Epithelial cell of prostate (primary cell): ENCODE measurements at places on chromosomes 2 and 18.
A peak's percentile ranks its signal among the peaks of the same experiment; 100 is the strongest.

DNA sequence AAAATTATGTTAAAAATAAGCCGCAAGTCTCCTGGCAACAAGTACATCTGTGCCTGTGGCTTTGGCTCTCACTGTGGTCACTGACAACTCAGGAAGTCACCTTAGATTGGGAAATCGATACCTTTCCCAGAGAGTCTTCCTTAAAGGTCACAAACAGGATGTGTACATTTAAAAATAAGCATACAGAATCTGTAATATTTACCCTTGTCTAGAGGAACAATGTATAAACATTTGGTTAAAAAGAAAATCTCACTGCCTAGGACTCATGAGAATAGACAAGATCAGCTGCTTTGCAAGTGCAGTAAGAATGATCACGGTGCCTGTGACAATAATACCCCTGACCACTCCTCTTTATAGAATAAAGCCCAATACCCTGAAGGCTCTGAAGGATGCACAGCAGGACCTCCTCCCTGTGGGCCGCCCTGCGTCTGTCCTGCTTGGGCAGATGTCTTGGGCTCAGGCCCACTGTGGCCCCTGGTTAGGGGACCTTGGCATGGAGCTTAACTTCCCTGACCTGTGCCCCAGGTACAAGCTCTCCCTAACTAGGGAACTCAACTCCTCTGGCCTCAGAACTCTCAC lies 98.0 kb upstream of the MGAT4A start:
- DNase-seq: no peak

GRCh38 chr2:85678377-85678776 lies 10.4 kb upstream of the SFTPB start:
- no peak for DNase-seq

GRCh38 chr2:157804355-157804754 lies 71.8 kb downstream of the ACVR1 start:
- no peak for DNase-seq

- no peak for DNase-seq
Measured at GRCh38 chr2:140173790-140174189, 1393.6 kb upstream of the NXPH2 start.

- no peak for DNase-seq
Measured at GRCh38 chr2:132422736-132423135, 6.1 kb downstream of the GPR39 start.

DNA sequence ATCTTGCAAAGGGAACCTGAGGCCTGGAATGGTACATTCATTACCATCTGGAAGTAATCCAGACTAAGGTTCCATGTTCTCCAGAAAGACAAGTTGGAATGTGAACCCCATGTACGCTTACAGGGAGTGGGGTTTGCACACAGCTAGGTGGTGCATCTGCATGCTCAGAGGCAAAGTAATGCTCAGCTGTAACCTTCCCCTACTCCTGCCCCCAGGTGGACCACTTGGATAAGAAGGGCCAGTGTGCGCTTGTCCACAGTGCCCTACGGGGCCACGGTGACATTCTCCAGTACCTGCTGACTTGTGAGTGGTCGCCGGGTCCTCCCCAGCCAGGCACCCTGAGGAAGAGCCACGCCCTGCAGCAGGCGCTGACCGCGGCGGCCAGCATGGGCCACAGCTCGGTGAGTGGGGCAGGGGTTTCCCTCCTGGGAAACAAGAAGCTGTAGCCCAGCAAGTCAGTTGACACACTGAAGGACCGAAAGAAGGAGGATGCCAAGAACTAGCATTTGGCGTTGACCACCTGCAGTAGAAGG lies 90.0 kb downstream of the WDSUB1 start:
- DNase-seq: no peak

DNA sequence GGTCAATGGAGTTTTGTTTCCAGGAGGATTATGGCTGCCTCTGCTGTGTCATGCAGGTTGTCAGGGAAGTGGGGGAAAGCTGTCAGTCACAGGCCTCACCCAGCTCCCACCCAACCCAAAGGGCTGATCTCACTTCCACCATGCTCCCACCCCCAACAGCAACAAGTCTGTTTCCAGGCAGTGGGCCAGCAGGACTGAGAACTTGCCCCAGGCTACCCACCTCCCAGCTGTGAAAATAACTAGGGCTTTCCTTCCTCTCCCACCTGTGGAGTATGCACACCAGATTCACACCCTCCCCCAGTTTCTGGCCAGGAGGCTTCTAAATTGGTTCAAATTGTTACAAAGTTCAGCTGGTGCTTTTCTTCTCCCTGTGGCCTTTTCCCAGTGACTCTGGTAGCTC lies 95.6 kb upstream of the ACVR1 start:
- DNase-seq: peak; percentile 16

DNA sequence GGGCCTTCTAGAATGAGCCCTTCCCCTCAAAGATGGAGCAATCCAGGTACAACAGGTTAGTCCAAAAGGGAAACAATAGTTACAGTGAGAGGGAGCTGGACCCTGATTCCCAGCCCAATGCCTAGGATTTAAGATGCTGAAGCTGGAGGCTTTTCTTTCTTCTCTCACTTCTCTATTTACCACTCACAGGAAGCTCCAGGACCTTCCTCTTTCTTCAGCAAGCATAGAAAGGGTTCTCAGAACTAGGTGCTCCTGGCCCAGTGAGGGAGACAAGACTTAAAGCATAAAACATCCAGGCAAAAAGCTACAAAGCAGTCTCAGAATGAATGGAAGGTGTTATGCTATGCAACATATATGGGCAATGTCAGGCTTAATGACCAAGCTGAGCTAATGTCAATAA lies 279.0 kb downstream of the SRBD1 start:
- no peak for DNase-seq

GRCh38 chr2:231396058-231396821 lies 730 bp downstream of the B3GNT7 start:
- no peak for DNase-seq

- DNase-seq: peak; percentile 43
Measured at GRCh38 chr2:39068299-39069135, 52.3 kb downstream of the SOS1 start.

DNA sequence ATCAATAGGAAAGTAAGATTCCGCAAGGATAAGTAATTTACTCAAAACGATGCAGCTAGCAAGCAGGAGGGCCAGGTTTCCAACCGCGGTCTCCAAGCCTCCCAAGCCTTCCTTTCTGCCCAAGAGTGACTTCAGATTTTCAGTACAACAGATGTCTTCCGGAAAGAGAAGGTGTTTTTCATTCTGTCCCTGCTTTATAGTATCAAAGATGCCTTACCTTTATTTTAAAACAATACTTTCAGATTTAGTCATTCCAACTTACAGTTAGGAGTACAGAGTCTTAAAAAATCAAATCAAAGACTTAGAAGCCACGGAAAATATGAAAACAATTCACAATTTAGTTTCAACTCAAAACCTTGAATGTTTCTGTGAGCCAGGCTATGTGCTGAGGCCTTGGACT lies 43.6 kb downstream of the CYB5A start:
- DNase-seq: no peak

DNA sequence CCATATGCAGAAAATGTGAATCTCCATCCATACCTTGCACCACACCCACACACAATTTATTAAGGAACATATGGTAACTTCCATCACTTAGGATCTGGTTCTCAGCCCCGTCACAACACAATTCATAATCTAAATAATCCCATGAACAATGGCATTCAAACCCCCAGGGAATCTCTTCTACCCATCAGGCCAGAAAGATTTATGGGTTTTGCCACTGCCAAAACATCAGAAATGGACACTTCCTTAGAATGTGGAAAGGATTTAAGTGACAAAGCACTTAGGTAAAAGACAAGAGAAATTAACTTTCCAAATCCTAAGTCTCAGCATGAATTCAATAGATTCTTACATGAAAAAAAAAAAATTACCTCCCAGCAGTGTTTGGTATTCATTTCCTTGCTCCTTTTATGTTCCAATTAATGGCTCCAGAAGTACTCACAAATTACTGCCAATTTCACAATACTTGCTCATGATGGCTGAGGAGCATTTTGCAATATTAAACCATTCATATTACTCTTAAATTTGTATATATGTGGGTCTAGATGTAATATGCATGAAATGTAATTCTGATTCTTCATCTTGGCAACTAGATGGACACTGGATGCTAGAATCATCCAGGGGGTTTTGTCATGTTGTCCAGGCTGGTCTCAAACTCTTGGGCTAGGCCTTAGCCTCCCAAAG lies 56.5 kb upstream of the TMEM247 start:
- no peak for DNase-seq

GRCh38 chr18:48022531-48023329 lies 92.3 kb upstream of the SMAD2 start:
- DNase-seq: no peak

GRCh38 chr2:96261328-96262003 lies 4.3 kb downstream of the TMEM127 start:
- no peak for DNase-seq

- DNase-seq: no peak
Measured at GRCh38 chr2:17627434-17627833, 86.9 kb downstream of the VSNL1 start.

- DNase-seq: no peak
Measured at GRCh38 chr18:22408059-22408458, 9.7 kb downstream of the CTAGE1 start.

GRCh38 chr2:37653093-37653492 lies 18.3 kb downstream of the CDC42EP3 start:
- no peak for DNase-seq

DNA sequence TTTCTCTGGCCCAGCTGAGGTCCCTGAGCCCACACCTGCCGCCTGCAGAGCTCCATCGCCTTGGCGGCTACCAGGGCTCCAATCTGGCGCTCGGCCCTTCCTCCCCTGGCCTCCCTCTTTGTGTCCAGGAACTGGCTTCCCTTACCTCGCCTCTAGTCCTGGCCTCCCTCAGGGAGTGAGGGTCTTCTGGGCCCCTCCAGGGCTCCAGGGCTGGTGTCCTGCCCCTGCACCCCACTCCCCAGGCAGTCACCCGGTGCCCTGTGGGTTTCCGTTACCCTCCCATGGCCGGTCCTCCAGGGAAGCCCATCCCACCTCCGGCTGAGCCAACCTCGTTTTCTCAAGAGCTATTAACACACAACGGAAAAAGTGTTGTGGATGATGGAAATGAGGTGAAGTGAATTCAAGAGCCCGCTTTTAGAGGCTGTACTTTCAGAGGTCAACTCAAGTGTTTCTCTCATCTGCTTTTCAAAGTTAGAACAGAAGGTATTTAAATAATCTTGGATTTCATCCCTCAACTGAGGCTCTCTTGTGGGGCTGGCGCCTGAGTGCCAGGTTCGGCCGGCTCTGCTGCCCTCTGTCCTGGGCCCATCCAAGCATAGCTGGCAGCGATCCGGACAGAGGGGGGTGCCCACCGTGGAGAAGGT lies 131.9 kb downstream of the ASB1 start:
- no peak for DNase-seq

DNA sequence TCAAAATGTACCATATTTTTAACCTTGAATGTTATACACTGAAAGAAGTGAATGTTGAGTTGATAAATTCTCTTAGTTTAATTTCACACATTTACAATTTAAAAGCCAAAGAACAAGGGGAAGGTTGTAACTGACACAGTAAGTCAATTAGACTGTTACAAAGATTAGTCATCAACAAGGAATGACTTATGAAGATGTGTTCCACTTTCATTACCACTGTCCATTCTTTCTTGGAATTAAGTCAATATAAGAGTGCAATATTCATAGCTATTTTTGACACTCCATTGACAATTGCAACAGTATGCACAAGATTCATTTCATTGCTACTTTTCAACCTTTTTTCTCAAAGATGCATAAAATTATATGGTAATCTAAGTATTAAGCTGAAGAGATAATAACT lies 291.3 kb downstream of the RIT2 start:
- DNase-seq: no peak

- DNase-seq: no peak
Measured at GRCh38 chr2:210224941-210225672, at the start of gene ACADL. TSS of gene ACADL (minus strand) at chr2:210225447. CDS start at chr2:210225263, 184 bp downstream.

- no peak for DNase-seq
Measured at GRCh38 chr2:113219889-113220641, 46.3 kb downstream of the PSD4 start.

- DNase-seq: no peak
Measured at GRCh38 chr2:150327564-150328489, 159.6 kb downstream of the RND3 start.

DNA sequence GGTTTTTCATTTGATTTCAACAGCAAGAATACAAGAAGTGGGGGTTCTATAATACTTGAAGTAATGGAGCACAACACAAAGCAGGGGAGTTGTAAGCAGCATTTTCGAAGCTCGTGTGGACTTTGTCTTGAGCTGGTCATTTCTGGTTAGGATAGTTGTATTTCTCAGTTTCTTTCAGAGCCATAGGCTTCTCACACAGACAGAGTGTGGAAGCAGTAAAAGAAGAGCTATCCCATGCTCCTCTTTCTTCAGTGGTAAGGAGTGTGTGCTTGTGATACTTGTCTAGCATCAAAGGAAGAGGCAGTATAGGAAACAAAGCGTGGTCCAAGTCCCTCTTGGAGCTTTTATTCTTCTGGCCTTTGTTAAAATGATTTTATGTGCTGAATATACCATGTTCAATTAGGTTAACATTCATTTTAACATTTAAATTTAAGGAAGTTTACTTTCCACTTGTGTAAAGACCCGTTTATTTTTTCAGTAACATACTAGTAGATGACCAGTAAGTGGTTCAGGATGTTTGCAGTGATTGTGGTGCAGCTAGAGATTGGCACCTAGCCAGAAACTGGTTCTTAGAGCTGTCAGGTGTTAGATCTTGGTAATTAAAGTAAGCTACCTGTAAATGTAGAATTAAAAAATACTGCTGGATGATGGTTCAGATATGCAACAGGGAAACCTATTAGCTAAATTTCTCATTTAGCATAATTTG lies 14.6 kb downstream of the CCNYL1 start:
- no peak for DNase-seq

- DNase-seq: no peak
Measured at GRCh38 chr2:223824301-223824700, 13.1 kb downstream of the AP1S3 start.

GRCh38 chr18:9710037-9710436 lies 1.9 kb downstream of the RAB31 start:
- no peak for DNase-seq

DNA sequence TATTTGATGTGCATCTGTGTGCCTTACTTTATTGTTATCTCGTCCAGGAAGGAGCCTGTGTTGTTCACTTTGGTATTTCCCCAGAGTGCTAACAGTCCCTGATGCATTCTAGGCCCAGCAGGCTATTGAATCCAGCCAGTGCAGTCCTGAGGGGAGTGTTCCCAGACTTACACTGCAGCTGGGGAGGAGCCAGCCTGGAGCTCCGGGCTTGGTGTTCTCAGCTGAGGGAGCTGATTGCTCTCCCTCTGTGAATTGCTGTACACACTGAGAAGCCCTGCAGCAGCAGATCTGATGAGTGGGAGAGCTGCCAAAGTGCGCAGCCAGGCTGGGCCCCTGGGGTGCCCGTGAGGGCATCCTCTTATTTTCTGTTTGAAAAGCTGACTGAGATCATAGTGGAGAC lies 159.2 kb downstream of the GALNT3 start:
- DNase-seq: no peak

DNA sequence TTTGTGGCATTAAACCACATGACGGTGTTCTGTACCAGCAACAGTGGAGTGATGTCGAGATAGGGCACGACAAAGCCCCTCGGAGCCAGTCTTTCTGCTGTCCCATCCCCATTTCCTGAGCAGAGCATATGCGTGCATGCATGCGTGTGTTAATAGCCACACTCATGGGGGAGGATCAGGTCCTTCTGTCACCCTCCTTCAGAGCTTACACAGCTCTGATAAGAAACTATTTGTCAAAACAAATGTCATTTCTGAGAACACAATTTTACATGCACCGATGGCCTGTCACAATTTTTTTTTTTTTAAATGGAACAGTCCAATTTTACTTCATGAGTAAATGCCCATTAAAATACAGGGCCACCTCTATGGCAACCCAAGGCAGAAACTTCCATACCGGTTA lies 95.9 kb upstream of the ZBTB14 start:
- no peak for DNase-seq

- DNase-seq: no peak
Measured at GRCh38 chr2:100812116-100812515, 7.8 kb upstream of the NPAS2 start.
